GM19239 (cell line): ENCODE measurements at places on chromosomes 1 and 21.

GRCh38 chr1:9374748-9375341 lies 82.2 kb downstream of the SPSB1 start:
- DNase-seq, result no peak

- DNase-seq, result no peak
Observed at GRCh38 chr21:43974791-43975468, 37.2 kb upstream of the TRAPPC10 start.

DNA sequence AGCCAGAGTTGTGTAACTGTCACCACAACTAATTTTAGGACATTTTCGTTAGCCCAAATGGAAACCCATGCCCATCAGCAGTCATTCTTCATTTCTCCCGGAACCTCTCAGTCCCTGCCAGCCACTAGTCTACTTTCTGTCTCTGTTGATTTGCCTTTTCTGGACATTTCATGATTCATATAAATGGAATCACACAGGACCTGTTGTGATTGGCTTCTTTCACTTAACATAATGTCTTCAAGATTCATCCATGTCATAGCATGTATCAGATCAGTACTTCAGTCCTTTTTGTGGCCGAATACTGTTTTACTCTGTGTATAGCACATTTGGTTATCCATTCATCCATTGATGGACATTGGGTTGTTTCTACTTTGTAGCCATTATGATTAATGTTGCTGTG lies 7.1 kb downstream of the SLC66A1 start:
- DNase-seq, result no peak

- no peak for DNase-seq
Observed at GRCh38 chr1:183106746-183107145, 79.3 kb upstream of the LAMC2 start.

- peak; percentile 98 for DNase-seq
Observed at GRCh38 chr1:27556781-27557595, 47.0 kb downstream of the AHDC1 start.
